Psoas muscle (tissue), 8 donors: ENCODE measurements at places on chromosomes 16 and 17.

DNA sequence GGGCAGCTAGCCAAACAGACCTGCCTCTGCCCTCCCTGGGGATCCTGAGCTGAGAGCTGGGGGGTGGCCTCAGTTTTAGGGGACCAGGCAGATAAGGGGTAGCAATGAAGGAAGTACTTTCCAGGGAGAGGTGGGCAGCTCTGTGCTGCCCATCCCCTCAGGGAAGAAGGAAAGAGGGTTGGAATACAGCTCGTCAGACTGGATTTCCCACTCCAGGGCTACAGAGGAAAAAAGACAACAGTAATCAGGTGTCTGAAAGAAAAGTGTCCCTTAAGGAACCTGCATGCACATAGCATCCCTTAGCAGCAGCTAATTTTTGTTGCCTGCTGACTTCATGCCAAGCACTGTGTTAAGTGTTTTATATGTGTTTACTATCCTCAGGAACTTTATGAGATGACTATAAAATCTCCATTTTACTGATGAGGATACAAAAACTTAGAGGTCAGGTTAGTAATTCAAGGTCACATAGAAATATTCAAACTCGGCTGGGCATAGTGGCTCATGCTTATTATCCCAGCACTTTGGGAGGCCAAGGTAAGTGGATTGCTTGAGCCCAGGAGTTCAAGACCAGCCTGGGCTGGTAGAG is 3.2 kb upstream of the MRPL58 start:
- no peak for DNase-seq

- DNase-seq: peak; percentile 15
Measured at GRCh38 chr16:88064889-88065746, 113.9 kb downstream of the BANP start.

DNA sequence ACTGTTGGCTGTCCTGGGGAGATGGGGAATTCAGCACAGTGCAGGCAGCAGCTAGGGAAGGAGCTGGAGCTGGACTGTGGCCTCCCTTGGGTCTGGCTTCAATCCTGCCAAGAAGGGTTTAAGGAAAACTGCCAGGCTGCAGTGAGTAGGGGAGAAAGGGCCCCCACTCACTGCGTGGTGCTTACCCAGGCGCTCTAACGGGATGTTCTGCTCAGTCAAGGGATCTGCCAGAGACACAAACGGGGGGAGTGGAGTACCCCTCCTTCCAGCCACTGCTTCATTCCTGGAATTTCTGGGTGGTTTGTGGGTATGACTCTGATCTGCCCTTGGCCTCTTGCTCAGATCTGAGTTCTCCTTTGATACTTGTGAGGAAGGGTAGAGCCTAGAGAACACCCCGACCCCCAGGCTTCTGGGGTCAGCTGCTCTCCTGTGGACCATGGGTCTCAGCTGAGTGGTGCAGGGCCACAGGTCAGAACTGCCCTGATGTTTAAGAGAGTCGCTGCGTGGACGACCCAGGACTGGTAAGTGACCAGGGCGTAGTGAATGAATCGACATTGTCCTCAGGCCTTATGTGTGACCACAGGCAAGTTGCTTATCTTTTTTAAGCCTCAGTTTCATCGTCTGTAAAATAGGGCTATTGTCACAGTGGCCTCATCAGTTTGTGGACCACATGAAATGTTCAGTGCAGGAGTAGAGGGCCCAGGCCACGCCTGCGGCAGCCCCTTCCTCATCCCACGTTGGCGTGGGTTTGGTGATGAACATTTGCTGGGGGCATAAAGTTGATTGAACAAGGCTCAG is 9.6 kb downstream of the CRISPLD2 start:
- DNase-seq: peak; percentile 54

- no peak for DNase-seq
Measured at GRCh38 chr16:85331688-85332087, 219.4 kb upstream of the CIBAR2 start.

GRCh38 chr17:15998031-15998562 is 1.4 kb downstream of the ZSWIM7 start:
- no peak for DNase-seq

DNA sequence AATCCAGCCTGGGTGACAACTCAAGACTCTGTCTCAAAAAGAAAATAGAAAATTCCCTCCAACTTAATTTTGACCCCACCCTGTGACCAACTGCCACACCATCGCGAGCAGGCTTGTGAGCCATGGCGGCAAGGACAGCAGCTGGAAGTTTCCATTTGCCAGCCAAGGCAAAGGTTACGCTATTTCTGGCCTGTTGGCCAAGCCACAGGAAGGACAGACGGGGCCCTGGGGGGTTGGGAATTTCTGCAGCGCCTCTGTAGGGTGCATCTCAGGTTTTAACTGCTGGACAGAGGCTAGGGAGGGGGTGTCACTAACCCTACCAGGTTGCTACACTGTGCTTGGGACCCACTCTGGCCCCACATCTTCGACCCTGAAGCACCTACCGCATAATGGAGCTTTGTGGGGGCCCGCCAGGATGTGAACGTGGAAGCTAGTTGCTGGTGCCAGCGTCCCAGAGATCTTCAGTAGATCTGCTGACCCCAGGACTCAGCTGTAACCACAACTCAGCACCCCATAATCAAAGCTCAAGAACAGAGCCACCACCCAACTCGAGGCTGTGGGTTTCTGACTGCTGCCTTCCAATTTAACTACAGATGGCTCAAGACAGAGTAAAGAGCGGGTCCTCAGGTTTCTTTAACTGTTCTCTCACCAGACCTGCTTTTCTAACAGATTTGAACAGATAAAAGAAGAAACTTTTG is 10.9 kb downstream of the KIFC3 start:
- peak; percentile 87 for DNase-seq

DNA sequence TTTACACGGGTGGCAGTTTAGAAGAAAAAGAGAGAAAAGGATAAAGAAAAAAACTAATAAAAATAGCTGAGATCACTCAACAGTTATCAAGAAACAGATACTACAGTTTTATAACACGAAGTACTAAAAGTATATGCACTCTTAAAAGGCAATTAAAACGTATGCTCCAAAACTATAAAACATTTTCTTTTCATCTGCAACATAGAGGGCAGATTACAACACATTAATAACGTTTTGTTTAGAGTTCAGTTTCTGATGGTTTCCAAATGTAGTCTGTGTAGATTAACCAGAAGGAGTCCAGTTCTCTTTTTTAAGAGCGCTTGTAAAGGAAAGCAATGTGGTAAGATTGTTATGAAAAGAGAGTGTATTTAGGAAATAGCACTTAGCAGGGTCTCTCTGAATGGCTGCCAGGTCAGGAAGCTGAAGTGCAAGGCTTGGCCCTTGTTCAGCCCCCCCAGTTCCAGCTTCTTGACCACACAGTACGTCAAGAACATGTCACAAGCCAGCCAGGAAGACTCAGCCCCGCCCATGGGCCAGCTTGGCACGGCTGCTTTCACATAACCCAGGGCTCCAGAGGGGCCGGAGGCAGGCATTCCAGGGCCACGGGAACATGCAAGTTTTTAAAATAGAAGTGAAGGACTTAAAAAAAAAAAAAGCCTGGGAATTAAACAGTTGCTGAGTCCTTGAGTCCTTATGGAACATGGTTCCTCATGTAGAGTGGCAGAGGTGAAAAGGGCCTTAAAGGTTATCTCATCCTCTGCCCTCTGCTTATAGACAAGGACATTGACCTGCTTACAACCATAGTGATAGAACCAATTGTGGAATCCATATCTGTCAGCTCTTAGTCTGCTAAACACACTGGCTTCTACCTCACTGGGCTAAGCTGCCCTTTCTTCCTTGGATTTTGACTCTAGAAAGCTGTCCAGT is 147.4 kb upstream of the TBX2 start:
- peak; percentile 86 for DNase-seq

GRCh38 chr16:65038100-65038499 is 83.8 kb downstream of the CDH11 start:
- no peak for DNase-seq

GRCh38 chr16:81625544-81626153 is 153.4 kb upstream of the PLCG2 start:
- peak; percentile 41 for DNase-seq

- no peak for DNase-seq
Measured at GRCh38 chr16:58426966-58427365, 34.7 kb downstream of the GINS3 start.

DNA sequence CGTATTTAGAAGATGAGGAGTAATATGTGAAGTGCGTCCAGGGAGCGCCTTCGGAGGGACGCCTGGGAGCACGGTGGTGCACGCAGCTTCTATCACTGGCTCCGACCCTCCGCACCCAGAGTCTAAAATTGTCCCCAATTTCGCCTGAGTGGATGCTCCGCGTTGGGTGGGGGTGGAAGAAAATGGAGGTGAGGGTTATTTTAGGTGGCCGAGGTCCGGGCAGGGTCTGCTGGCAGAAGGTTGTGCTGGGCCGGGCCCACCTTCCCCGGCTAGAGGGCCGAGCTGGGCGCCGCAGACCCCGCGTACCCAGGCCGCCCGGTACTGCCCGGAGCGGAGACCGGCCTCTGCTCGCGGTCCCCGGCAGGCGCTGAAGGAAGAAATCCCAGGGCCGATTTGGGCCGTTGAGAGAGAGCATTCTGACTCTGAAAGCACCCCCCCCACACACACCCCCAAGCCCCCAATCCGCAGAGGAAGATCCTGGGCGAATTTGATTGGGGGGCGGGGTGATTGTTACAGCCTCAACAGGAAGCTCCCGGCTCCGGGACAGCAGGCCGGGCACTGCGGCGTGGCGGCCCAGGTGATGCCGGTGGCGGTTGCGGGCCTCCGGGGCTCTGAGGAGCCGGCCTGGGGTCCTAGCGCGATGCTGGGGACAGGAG is 3.0 kb downstream of the BAHCC1 start:
- DNase-seq: peak; percentile 72

- DNase-seq: no peak
Measured at GRCh38 chr17:74123350-74123749, 80.1 kb upstream of the RPL38 start.

DNA sequence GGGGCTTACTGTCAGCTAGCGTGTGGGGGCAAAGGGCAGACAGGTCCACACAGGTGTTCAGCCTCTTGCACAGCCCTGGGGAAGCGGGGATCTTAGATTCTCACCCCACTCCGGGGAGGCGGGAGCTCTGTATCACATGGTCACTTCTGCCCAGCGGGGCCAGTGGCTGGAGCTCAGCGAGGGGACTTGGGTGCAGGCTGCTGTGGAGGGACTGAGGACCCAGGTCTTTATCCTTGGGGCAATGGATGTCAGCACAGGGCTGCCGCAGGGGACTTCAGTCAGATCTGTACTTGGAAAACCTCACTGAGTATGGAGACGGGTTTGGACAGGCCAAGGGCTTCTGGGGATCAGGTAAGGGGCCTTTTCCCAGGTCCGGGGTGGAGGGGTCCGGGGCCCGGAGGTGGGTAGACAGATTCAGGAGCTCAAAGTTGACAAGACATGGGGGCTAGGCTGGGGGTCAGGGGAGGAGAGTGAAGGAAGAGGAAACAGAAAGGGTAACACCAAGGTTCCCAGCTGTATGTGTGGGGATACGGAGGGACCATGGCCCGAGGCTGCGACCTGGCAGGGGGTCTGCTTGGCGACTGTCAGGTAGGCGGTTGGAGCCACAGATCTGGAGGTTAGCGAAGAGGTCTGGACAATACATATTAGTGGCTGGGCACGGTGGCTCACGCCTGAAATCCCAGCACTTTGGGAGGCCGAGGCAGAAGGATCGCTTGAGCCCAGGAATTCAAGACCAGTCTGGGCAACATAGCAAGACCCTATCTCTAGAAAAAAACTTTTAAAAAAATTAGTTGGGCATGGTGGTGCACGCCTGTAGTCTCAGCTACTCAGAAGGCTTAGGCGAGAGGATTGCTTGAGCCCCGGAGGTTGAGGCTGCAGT is 15.1 kb upstream of the BAIAP2 start:
- DNase-seq: peak; percentile 13

- peak; percentile 47 for DNase-seq
Measured at GRCh38 chr16:84053237-84053636, 10.6 kb upstream of the SLC38A8 start.

DNA sequence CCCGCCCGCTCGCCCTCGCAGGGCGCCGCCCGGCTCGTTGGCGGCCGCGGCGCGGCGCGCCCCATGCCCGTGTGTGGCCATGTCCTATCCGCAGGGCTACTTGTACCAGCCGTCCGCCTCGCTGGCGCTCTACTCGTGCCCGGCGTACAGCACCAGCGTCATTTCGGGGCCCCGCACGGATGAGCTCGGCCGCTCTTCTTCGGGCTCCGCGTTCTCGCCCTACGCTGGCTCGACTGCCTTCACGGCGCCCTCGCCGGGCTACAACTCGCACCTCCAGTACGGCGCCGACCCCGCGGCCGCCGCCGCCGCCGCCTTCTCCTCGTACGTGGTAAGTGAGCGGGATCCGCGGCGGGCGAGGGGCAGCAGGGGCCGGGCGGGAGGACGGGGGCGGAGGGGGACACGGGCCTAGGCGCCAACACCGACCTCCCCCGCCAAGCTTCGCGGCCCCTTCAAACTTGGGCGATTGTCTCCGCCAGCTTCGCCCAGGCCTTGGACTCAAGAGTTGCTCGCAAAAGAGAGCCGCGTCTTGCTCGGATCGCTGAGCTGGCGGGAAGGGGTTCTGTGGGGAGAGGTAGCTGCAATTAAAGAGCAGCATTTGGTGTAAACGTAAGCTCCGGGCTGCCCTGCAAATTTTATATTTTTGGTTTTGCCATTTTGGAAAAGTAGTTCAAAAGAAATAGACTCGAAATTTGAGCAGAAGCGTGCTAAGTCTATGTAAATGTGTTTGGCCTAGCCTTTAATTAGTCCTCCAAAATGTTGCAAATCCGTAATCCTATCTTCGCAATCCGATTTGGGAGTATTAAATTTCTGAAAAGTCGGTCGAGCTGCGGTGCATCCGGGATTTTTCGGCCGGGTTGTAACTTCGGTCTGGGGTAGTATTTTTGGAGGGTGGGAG is 702 bp downstream of the IRX5 start:
- peak; percentile 77 for DNase-seq

GRCh38 chr16:78240459-78241222 is 141.2 kb downstream of the WWOX start:
- DNase-seq: no peak

GRCh38 chr17:47632991-47633390 is 16.7 kb upstream of the KPNB1 start:
- DNase-seq: no peak

DNA sequence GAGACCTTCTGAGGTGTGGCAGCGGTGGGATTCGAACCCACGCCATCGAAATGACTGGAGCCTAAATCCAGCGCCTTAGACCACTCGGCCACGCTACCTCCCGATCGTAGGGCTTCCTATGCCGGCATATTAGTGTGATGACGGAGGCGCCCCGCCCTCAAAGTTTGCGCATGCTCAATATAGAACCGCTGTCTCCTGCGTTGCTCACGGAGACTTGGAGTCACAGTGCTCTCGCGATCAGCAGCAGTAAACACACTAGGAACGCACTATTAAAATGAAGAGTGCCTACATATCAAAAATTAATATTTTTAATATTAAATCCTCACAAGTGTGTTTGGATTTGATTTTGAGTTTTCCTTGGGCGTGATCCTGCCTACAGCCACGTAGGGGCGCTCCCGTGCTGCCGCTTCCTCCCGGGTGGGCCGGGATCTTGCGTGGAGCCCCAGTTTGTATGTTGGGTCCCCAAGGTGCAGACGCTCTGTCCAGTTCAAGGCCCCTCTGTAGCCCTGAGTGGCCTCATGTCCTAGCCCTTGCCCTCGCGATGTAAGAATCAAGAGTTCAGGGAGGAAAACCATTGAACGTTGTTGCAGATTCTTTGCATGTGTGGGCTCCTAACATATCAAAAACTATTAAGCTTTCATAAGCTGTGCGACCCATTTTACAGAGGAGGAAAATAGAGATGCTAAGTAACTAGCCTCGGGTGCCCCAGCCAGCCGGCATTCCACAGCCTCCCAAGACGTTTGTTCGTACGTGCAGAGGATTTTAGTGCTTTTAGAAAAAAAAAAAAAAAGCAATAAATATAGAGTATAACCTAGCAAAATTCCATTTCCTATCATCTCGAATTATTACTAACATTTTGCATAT is 10.2 kb upstream of the EEF2K start:
- DNase-seq: peak; percentile 92

GRCh38 chr17:45429339-45430005 is 3.2 kb downstream of the ARHGAP27 start:
- DNase-seq: peak; percentile 48
